ENCODE measurements at places on chromosomes 6 and 20.
A peak's percentile ranks its signal among the peaks of the same experiment; 100 is the strongest.

DNA sequence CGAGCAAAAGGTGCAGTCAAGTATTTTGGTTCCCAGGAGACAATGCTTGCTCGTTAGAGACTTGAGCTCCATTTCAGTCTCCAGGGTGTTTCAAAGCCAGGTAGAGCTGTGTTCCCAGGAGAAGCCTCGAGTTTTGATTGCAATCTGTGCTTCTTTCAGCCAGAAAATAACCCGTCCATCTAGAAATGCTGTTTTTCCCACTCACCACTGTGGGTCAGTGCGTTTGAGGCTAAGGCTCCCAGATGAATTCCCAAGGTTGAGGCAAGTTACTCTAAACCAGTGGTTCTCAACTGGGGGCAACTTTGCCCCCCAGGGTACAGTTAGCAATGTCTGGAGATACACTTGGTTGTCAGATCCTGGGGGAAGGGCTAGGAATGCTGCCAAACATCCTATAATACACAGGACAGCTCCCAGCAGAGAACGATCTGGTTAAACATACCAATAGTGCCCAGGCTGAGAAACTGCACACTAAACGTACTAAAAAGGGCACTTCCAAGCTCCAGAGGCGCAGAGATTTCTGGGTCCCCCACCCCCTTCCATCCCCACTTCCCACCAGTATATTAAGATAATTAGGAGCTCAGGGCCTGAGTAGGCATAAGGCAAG is 13.8 kb downstream of the BMP7 start:
- no peak for DNase-seq

GRCh38 chr6:110731898-110732297 is 83.4 kb downstream of the CDK19 start:
- DNase-seq, result no peak

DNA sequence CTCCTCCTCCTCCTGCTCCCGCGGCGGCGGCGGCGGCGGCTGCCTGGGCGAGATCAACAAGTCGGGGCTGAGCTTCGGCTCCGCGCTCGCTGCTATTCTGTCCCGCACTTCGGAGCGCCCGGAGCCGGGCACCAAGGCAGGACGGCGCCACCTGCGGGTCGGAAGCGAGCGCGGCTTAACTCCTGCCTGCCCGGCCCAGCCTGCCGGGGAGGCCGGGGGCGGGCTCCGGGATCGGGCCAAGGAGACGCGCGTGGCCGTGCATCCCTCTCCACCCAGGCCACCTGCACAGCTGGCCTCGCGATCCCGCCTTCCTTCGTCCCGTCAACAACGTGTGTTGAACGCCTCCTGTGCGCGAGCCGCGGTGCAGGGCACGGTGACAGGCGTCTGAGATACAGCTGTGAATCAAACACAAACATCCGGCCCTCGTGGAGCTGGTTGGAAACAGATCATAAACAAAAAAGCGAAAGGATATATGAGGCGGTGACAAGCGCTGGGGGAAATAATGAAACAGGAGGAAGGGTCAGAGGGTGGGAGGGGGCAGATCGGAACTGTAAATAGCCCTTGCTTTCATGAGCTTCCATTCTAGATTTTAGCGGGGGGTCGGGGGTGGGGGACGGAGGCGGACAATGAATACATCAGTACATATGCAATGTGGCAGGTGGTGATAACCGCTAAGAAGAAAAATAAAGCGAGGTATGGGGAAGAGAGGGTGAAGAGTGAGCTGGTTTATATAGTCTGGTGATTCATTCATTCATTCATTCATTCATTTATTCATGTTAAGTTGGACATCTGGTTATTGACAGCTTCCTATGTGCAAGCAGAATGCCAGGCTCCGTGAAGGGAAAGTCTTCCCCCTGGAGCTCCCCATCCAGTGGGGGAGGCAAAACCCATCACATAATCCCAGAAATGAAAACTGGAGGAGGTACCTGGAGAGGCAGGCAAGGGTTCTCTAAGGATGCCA is 2.0 kb upstream of the KCNB1 start:
- peak; percentile 31 for DNase-seq

DNA sequence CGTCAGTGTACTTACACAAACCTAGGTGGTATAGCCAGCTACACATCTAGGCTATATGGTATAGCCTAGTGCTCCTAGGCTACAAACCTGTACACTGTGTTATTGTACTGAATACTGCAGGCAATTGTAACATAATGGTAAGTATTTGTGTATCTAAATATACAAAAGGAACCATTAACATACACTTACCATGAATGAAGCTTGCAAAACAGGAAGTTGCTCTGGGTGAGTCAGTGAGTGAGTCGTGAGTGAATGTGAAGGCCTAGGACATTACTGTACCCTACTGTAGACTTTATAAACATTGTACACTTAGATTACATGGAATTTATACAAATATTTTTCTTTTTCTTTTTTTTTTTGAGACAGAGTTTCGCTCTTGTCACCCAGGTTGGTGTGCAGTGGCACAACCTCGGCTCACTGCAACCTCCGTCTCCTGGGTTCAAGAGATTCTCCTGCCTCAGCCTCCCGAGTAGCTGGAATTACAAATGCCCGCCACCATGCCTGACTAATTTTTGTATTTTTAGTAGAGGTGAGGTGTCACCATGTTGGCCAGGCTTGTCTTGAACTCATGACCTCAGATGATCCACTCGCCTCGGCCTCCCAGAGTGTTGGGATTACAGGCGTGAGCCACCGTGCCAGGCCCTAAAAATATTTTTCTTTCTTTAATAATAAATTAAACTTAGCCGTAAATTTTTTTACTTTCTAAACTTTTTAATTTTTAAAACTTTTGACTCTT is 15.4 kb upstream of the KIAA1755 start:
- DNase-seq, result no peak

DNA sequence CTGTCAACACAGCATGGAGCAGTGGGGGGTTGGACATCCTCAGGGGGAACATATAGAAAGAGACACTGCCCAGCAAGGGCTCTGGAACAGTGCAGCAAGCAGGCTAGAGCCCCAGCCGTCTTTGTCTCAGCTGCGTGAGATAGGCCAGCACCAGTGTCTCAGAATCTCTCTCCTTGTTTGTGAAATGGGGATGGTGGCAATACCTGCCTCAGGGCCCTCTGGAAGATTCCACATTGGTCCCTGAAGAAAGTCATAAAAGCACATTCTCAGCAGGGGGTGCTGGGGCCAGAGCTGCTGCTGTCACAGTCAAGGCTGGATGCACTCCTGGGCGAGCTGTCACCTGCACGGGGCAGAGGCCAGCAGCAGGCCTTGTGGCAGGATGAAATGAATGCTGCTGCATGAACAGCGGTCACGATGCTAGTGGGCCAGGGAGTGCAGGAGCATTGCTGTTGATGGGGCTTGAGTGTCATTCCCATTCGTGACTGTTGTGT is 121.7 kb downstream of the SYCP2 start:
- DNase-seq, result no peak

GRCh38 chr6:158270389-158271127 is 41.7 kb upstream of the TULP4 start:
- DNase-seq, result no peak

DNA sequence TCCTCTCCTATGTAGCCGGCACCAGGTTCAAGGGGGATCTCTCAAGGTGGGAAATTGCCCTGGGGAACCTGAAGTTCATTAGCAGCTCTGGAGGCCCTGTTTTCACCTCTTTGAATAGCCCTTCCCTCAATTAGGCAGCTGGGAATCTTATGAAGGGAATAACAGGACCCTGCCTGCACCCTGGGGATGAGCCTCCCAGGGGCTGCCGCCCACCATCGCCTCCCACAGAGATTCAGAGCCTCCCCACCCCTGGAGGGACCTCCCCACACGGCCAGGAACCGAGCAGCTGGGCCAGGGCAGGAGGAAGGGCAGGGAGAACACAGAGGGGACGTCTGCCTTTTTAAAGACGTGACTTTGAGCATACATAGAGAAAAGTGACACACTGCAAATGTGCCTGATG is 4.6 kb upstream of the EEF1A2 start:
- no peak for DNase-seq

- DNase-seq, result no peak
Observed at GRCh38 chr20:12012241-12013222, 94.8 kb downstream of the BTBD3 start.

DNA sequence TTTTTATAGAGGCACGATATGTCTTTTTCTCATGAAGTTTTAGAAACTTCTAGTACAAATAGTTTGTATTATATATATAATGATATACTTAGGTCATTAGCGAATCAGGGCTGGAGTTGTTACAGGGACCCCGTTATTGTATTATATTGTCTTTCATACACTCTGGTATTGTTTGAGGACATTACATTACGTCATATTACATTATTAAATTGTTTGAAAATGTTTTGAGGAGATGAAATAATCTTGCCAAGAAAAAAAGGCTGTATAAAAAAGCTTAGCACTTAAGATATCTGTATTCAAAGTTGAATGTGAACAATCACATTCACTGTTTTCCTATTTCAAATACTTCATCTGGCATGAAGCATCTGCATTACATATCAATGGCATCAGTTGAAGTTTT is 239.6 kb upstream of the ASCC3 start:
- no peak for DNase-seq

DNA sequence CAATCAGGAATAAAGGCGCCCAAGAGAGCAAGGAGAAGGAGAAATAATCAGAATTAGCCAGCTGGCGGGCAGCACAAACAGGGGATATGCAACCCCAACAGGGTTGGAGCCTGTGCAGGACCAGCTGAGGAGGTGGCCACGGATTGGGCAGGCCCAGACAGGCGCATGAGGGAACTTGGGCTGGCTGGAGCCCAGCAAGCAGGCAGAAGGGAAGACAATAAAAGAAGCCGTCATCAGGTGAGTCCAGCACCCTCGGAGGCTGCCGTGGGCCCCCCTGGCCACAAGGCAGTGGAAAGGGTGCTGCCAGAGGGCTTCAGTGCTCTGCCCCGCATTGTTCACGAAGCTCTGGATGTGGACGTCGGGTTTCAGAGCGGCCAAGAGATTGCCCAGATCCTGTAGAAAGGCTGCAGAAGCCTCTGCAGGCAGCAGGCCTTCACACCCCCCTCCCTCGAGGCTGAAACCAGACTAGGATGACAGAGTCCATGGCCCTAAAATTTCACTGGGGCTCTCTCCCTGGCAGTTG is 28.4 kb upstream of the MAFB start:
- DNase-seq, result no peak

DNA sequence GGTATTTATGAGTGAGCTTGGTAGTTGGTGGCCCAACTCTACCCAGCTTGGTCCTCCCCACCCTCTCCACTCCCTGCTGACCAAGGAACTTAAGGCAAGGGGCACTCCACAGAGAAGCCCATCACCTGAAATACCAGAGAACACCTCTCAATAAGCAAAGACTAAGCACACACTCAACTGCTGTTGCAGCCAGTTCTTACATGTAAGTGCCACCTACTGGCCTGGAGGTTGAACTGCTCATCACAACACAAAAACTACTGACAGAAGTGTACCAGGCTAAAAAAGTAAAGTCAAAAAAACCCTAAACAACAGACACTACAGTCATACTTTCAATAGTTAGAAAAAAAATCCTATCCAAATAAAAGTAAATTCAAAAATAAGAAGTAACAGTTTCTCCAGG is 146.2 kb downstream of the FAM83B start:
- DNase-seq, result no peak

- no peak for DNase-seq
Observed at GRCh38 chr20:35021063-35021462, 65.4 kb downstream of the MYH7B start.

GRCh38 chr6:99288668-99289067 is 60.8 kb downstream of the FAXC start:
- DNase-seq, result no peak

GRCh38 chr20:14498772-14499171 is 161.4 kb upstream of the FLRT3 start:
- DNase-seq, result no peak

- DNase-seq, result no peak
Observed at GRCh38 chr6:70436320-70436719, 23.0 kb downstream of the FAM135A start.

DNA sequence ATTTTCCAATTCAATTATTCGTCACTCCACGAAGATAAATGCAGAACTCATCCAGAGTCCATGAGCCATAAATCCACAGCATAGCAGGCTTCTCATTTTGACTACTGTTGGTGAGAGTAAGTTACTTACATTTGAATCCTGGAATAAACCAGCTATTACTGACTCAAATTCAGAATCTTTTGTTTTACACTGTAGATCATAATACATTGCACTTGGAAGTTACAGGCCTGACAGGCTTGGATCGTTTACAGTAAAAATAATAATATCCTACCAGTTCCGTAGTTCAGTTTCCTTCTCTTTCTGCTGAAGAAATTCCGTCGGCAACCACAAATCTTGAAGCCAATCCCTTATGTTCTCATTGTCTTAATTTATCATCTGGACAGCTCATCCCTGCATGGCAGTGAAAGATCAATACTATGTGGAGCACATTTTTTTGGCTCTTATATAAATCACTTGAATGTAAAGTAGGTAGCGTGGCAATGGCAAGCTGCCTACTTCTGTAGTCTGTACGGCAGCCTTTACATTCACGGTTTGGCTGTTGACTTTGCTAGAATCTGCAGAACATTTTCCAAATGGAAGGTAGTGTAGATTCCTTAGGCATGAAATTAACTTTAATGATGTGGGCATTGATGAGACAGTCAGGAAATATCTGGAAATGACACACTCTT is 142.9 kb downstream of the WDR27 start:
- no peak for DNase-seq

GRCh38 chr6:80165143-80165542 is 58.7 kb downstream of the BCKDHB start:
- no peak for DNase-seq

- DNase-seq, result no peak
Observed at GRCh38 chr20:38423541-38423940, 11.6 kb downstream of the SNHG17 start.

DNA sequence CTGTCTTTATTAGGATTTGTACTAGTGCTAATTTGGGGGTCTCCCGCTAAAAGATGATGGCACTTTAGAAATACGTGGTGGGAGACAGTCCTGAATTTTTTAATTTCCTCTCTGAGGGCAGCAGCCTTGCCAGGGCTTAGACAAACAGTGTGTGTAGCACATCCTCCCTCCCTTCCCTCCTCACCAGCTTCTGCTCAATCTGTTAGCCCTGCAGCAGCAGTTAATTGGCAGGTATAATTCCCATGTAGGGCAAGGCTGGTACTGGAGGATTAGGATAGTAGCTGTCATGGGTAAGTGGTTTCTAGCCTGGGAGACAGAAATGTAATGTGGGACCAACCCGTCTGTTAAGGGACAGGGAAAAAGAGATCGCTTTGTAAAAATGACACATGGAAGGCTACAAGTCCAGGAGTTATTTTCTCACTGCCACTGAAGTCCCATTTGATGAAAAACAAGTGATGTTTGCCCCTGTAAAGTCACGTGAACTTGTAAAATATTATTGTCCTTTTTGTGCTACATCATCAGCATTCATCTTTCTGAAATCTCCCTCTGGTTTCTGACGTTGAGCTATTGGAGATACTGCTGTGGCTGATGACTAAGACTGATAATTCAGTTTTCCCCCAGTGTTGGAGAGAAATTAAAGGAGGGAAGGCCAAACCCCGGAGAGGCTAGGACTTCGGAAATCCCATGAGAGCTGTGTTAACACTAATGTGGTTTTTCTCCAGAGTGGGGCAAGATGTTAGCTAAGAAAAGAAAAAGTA is 40.6 kb downstream of the CTNNBL1 start:
- no peak for DNase-seq

DNA sequence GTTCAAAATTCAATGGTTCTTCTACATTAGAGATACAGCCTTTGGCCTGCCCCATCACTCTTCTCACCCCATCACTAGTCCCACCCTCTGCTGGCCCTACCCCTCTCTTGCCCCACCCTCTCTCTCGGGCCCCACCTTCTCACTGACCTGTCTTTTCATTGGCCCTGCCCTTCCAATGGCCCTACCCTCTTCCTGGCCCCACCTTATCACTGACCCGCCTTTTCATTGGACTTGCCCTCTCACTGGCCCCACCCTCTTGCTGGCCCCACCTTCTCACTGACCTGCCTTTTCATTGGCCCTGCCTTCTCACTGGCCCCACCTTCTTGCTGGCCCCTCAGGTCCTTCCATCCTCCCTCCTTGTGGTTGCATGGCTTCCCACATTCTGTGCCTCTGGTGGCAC is 107.2 kb upstream of the PLEKHG1 start:
- DNase-seq, result no peak
